ENCODE measurements at places on chromosomes 12 and 14. TPM values are rescaled to one million over a fixed set of nuclear protein-coding genes. Genes with fewer than 3 reads are reported as not detected.
A peak's percentile ranks its signal among the peaks of the same experiment; 100 is the strongest.

ITGA7 gene
- total RNA-seq = 2.0 TPM

TPPP2 gene
- not detected for total RNA-seq

CPNE6 gene
- total RNA-seq = not detected

KCNC2 gene
- not detected for total RNA-seq

GAS2L3 gene
- total RNA-seq = 2.7 TPM

TEX22 gene
- 1.9 TPM for total RNA-seq

FGF6 gene
- total RNA-seq = not detected

LTBR gene
- total RNA-seq = 0.34 TPM

VPS33A gene
- total RNA-seq = 22.4 TPM

DNA sequence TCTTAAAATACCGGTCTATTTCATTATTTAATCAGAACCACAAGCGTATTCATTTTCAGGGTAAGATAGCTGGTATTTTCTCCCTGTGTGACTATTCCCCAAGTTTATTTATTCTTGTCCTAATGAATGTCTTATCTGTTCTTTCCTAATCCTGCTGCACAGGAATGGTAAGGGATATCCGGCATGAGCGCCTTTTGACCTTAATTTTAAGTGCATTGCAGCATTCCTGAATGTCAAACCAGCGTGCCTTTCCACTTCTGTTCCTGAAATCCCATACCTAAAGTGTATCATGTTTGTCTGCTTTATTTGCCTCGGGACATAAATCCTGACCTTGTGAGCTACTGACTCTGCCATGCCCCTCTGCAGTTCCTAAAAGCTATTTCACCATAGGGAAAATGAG, 1713.2 kb upstream of the FLRT2 start:
- H3K4me3 ChIP-seq = no peak overlapping the region
- H3K27me3 ChIP-seq = no peaks in the 10 kb centered on the region
- H3K27ac ChIP-seq = no peak overlapping the region
- no peaks in the 10 kb centered on the region for H3K4me1 ChIP-seq

DNA sequence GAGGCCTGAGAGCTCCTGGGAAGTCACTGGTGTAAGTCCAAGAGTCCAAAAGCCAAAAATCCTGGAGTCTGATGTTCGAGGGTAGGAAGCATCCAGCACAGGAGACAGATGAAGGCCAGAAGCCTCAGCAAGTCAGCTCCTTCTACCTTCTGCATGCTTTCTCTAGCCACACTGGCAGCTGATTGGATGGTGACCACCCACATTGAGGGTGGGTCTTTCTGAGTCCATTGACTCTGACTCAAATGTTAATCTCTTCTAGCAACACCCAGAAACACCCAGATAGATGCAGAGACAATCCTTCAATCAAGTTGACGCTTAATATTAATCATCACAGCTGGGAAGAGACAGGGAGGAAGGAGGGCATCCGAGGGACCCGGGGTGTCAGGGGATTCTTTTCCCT, 305.8 kb downstream of the AACS start:
- DNase-seq = no peak
- no peaks in the 10 kb centered on the region for H3K36me3 ChIP-seq
- H3K4me3 ChIP-seq = no peak overlapping the region
- no peaks in the 10 kb centered on the region for H3K4me1 ChIP-seq

DNA sequence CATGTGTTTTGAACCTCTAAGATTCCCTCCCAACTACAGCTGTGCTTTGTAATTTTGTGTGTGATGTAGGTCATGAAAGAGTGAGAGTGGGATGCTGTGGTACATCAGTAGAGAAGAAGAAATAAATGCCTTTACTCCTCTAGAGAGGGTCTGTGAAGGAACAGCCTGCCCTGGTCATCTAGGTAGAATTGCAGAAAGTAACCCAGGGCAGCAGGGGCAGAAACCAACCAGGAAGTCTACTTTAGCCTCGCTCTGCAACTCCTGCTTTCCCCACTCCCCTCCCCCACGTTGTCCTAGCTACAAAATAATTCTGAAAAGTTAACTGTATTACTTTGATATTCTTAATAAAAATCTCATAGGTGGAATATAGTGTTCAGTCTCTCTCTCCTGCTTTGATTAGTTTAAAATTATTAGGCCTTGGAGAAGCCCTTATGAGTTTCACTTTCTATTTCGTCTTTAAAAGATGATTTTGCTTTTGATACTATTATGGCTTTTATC, 7.5 kb downstream of the TBK1 start:
- H3K36me3 ChIP-seq = peaks cover 37% of the 10 kb centered on the region
- peak overlapping the region; percentile 87 for H3K27ac ChIP-seq
- peak overlapping the region; percentile 69 for H3K4me3 ChIP-seq
- H3K27me3 ChIP-seq = no peaks in the 10 kb centered on the region

DNA sequence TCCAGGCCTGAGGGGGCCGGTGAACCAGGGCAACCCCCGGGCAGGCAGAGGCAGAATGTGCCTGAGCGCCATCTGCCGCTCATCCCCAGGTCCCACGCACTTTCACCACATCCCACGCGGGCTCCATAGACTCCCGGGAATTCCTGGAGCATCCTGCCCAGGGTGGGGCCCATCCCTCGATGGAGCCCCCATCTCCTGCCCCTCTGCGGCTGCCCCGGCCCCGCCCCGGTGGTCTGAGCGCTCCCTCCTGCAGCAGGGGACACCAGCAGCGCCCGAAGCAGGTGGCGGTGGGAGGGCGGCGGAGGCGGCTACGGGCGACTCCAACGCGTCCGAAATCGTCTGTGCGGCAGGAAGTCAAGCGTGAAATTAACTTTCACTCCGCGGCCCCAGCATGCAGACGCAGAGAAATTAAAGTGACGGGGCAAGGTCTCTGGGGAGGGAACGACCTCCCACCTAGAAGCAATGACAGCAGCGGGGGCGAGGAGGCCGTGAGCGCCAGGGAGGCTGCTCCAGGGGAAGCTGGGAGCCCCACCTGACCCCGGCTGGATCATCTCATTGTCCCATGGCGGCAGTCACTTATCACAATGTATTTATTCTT, 122.2 kb downstream of the NCOR2 start:
- DNase-seq = no peak
- no peak overlapping the region for H3K4me3 ChIP-seq
- H3K27ac ChIP-seq = no peak overlapping the region
- H3K36me3 ChIP-seq = peaks cover 22% of the 10 kb centered on the region
- peaks cover 4% of the 10 kb centered on the region for H3K4me1 ChIP-seq
- H3K27me3 ChIP-seq = no peaks in the 10 kb centered on the region

- no peak for DNase-seq
- peak overlapping the region; percentile 32 for H3K4me3 ChIP-seq
- H3K36me3 ChIP-seq = peaks cover 5% of the 10 kb centered on the region
- peak overlapping the region; percentile 13 for H3K27ac ChIP-seq
Observed at GRCh38 chr12:47316609-47317049, 236.9 kb upstream of the AMIGO2 start.

DNA sequence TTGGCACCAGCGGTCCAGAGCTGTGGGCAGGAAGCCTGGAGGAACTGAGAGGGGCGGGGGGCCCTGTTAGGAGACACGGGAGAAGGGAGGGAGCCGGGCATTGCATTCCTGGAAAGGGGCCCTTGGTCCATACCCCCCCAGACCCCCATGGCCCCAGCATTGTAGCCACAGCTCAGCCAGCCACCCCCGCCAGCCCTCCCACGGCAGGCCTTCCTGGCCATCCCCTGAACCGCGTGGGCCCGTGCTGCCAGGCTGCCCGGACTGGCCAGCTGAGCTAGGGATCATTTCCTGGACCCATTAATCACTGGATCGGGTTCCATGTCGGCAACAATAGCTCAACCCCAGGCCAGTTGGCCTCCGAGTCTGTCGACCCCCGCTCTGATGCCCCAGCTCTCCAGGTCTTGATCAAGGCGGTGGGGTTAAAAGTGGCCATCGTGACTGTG, 39.8 kb upstream of the DIO3 start:
- H3K36me3 ChIP-seq = no peaks in the 10 kb centered on the region
- H3K4me1 ChIP-seq = no peaks in the 10 kb centered on the region
- H3K27me3 ChIP-seq = no peaks in the 10 kb centered on the region
- H3K27ac ChIP-seq = no peak overlapping the region
- no peak overlapping the region for H3K4me3 ChIP-seq

GRCh38 chr14:50530794-50531365, 1.5 kb downstream of the MAP4K5 start:
- peaks cover 47% of the 10 kb centered on the region for H3K4me1 ChIP-seq
- H3K27me3 ChIP-seq = no peaks in the 10 kb centered on the region
- H3K36me3 ChIP-seq = peaks cover 8% of the 10 kb centered on the region

GRCh38 chr12:39205969-39206368, 237.0 kb downstream of the KIF21A start:
- H3K27ac ChIP-seq = no peak overlapping the region
- H3K36me3 ChIP-seq = no peaks in the 10 kb centered on the region
- H3K27me3 ChIP-seq = no peaks in the 10 kb centered on the region
- H3K4me1 ChIP-seq = no peaks in the 10 kb centered on the region
- no peak for DNase-seq
- no peak overlapping the region for H3K4me3 ChIP-seq

DNA sequence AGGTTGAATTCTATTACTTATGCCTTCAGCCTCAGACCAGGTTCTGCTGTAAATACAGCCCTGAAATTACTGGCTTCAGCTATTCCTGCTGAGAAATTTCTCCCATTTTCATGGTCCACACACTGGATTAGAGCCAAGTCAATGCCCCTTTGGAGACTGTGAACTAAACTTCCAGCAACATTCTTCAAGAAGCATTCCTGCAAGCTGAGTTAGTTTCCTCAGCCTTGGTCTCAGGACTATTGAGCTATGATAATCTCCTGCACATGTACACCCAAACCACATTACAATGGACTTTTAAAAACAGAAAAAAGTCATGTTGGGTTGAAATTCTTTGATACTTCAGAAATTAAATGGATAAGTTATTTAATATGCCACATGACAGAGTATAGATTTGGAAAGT, 58.0 kb upstream of the AVPR1A start:
- DNase-seq = no peak
- no peaks in the 10 kb centered on the region for H3K36me3 ChIP-seq
- no peaks in the 10 kb centered on the region for H3K4me1 ChIP-seq
- H3K27ac ChIP-seq = no peak overlapping the region

- DNase-seq = no peak
- H3K4me1 ChIP-seq = peaks cover 9% of the 10 kb centered on the region
- no peaks in the 10 kb centered on the region for H3K36me3 ChIP-seq
- no peak overlapping the region for H3K27ac ChIP-seq
- H3K4me3 ChIP-seq = no peak overlapping the region
Observed at GRCh38 chr12:124233846-124234640, 60.9 kb upstream of the RFLNA start.

DNA sequence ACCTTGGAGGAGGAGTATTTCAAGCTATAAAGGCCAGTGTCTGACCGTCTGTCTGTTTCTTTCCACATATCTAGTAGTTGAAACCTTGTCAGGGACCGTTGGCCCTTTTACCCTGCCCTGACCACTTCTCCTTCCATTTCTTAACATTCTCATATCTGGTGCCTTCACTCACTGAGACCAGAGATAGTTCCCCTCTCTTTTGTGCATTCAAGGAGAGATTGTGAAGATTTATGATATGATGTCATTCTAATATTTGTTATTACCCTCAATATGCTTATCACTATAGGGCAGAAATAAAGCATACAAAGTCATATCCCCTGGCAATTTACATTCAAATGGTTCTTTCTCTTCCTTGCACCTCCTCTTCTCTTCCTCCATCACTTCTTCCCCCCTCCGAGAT, 83.3 kb downstream of the PLXNC1 start:
- no peaks in the 10 kb centered on the region for H3K27me3 ChIP-seq
- no peak overlapping the region for H3K4me3 ChIP-seq
- H3K27ac ChIP-seq = no peak overlapping the region
- DNase-seq = no peak
- peaks cover 73% of the 10 kb centered on the region for H3K36me3 ChIP-seq

- no peaks in the 10 kb centered on the region for H3K36me3 ChIP-seq
- peaks cover 48% of the 10 kb centered on the region for H3K27me3 ChIP-seq
- H3K4me3 ChIP-seq = peak within 1 kb of the TSS; percentile 63
Observed at GRCh38 chr12:120639771-120640721, at the start of gene CABP1. Gene CABP1, plus strand, starts transcription at chr12:120640626. Its CDS starts 60 bp downstream, at chr12:120640686.

- no peak for DNase-seq
- H3K27me3 ChIP-seq = peaks cover 3% of the 10 kb centered on the region
- no peaks in the 10 kb centered on the region for H3K4me1 ChIP-seq
- H3K36me3 ChIP-seq = peaks cover 9% of the 10 kb centered on the region
- no peak overlapping the region for H3K27ac ChIP-seq
Observed at GRCh38 chr14:69048456-69048855, 69.4 kb upstream of the ACTN1 start.

DNA sequence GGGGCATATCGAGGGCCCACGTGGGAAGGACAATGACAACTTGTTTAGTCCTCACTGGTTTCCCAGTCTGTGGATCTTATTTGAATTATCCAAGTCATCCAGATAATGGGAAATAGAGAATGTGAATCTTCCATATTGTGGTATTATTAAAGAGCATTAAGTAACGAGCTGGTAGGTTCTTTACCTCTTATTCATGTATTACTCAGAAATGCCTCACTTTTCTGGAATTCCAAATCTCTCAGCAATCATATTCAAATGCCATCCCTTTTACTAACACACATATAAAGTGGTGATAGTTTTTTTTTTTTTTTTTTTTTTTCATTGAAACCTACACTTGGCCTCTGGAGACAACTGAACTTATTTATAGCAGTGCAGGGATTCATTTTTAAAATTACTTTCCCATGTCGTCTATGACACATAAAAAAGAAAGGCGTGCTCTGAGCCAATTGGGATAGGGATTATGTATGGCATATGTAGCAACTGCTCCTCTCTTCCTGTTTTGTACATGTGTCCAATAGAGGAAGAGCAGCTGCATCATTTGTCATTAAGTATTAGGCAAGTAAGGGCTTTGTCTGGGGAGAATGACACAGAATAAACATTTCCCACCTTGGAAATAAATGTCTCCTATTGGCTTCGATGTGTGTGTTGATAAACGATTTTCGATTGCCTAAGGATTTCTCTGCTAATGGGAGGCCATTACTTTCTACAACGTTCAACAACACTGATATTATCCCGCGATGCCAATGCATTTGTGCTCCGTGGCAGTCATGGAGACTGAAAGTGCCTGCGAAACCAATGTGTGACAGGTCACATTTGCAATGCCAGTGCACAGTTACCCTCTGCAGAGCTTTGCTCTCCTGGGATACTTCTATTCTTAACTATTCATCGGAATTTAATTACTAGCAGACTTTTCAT, 78.6 kb upstream of the IFNG-AS1 start:
- no peak overlapping the region for H3K27ac ChIP-seq
- no peak overlapping the region for H3K4me3 ChIP-seq
- H3K27me3 ChIP-seq = no peaks in the 10 kb centered on the region
- no peaks in the 10 kb centered on the region for H3K4me1 ChIP-seq
- no peaks in the 10 kb centered on the region for H3K36me3 ChIP-seq

DNA sequence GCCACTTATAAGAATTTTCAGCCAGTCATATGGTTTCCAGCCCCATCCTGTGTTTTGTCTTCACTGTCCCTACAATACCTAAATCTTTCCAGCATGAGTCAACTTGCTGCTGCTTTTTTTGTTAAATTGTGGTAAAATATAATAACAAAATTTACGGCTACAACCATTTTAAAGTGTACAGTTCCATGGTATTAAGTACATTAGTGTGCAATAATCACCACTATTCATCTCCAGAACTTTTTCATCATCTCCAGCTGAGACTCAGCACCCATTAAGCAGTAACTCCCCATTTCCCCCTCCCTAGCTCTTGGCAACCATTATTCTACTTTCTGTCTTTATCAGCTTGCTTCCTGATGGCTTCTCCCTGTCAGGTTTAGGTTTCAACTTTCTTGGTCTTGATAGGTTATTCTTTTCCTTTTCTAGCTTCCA, 39.1 kb downstream of the FRS2 start:
- no peak for DNase-seq
- no peak overlapping the region for H3K4me3 ChIP-seq
- H3K27ac ChIP-seq = no peak overlapping the region
- peaks cover 4% of the 10 kb centered on the region for H3K4me1 ChIP-seq
- no peaks in the 10 kb centered on the region for H3K27me3 ChIP-seq

GRCh38 chr12:107079172-107080011, 14.0 kb downstream of the CRY1 start:
- H3K4me1 ChIP-seq = no peaks in the 10 kb centered on the region
- peaks cover 8% of the 10 kb centered on the region for H3K36me3 ChIP-seq
- no peak overlapping the region for H3K4me3 ChIP-seq
- DNase-seq = no peak
- peaks cover 2% of the 10 kb centered on the region for H3K27me3 ChIP-seq
- no peak overlapping the region for H3K27ac ChIP-seq

Measured in activated CD8-positive, alpha-beta T cell treated with anti-CD3 and anti-CD28 coated beads, Interleukin-2, amount 10 ng/mL, durations not matched to agents 7 days and 5 days (primary cell).